ENCODE measurements at places on chromosomes 2 and 18.

DNA sequence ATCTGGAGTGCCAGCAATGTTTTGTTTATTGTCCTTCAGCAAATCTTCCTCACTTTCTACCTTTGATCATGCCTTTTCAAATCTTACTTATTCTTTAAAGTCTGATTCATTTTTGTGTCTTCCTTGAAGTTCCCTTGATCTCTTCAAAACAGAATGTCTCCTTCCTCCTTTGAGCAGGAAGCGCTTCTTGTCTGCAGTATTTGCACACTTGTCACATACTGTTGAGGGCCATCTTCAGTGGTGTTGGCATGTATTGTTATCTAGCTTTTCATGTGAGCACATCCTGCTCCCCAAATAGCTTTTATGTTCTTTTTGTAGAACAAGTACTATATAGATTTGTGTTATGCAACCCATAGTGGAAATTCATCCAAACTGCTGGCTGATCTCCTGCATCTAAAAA lies 5.9 kb upstream of the CERS6 start:
- no peak for DNase-seq

DNA sequence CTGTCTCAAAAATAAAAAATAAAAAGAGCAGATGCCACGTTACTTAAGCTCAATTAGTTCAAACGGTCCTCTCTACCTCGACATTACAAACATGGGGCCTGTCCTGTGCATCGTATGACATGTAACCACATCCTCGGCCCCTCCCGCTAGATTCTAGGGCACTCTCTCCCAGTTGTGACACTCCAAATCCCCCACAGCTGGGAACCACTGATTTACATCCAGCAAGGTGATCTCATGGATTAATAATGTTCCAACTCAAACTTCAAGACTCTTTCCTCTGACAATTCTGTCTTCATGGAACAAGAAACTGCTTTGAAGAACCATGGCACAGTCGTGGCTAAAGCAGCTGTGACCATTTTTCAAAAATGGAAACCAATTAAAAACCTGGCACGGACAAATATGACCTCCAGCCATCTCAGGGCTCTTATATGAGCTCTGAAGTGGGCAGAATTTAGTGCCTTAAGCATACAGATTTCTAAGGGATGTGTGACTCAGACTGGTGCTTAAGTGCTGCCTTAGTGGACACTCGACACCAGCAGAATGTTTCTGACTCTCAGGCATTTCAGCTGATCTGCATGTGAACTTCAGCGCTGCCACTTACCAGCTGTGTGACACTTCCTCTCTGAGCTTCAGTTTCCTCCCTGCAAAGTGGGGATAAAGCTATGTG lies 31.7 kb upstream of the ASAP2 start:
- no peak for DNase-seq

DNA sequence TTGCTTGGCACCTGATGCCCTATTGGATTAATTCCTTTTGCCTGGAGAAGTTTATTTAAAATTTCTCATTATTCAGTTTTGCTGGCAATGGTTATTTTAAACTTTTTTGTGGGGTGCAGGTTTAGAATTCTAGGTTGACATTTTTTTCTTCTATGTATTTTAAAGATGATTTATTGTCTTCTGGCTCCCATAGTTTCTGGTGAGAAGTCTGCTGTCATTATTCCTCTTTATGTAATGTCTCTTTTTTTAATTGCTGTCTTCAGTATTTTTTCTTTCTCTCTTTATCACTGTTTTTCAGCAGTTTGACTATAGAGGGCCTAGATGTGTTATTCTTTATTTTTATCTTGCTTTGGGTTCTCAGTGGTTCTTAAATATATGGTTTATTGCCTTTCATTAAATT lies 182.2 kb upstream of the STON1 start:
- DNase-seq, result no peak

DNA sequence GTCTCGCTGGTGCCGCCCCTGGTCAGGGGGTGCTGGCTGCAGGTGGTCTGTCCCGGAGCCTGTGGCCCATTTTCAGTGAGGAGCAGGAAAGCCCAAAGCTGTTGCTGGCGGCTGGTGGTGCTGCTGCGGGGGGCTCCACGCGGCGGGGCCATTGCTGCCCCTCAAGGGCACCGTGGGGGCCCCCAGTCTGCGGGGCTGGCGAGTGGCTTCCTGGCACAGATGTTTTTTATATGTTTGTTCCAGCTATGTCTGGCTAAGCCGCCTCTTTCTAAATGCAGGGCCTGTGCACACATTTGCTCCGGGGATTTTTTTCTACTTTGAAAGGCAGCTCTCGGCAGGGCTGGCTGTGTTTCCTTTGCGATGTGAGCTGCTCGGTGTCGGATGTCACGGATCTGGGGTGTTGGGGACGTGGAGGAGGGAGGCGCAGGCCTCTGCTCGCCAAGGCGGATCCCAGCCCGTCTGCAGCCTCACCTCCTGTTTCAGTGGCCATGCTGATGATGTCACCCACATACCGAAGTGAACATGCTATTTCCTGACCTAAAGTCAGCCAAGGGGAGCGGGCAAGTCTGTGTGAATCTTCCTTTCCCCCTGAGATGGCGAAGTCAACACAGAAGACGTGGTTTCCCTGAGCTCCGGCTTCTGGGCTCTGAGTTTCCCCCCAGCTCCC lies 112.0 kb upstream of the CTDP1 start:
- no peak for DNase-seq
